ENCODE measurements at places on chromosomes 2 and 18.

- no peak overlapping the region for H3K27ac ChIP-seq
- H3K27me3 ChIP-seq, result no peaks in the 10 kb centered on the region
- no peak for DNase-seq
- no peaks in the 10 kb centered on the region for H3K36me3 ChIP-seq
Observed at GRCh38 chr2:217562871-217563480, 439.8 kb downstream of the TNS1 start.

DNA sequence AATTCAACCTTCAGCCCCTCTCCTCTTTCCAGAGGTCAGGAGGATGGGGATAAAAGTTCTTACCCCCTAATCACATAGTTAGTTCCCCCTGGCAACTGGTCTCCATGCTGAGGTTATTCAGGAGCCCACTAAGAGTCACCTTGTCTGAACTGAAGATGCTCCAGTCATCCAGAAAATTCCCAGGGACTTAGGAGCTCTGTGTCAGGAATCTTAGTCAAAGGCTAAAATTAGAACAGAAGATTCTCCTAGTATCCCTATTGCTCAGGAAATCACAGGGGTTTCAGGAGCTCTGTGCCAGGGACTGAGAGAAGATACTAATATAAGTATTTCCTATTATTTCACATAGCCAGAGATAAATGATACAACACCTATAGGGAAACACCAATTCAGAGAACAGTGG, 37.3 kb upstream of the LONRF2 start:
- H3K27ac ChIP-seq, result no peak overlapping the region
- no peak overlapping the region for H3K4me3 ChIP-seq
- no peak for DNase-seq
- H3K36me3 ChIP-seq, result no peaks in the 10 kb centered on the region
- no peaks in the 10 kb centered on the region for H3K27me3 ChIP-seq

GRCh38 chr2:211881449-211881848, 657.2 kb downstream of the ERBB4 start:
- no peak for DNase-seq
- no peaks in the 10 kb centered on the region for H3K36me3 ChIP-seq
- H3K27ac ChIP-seq, result no peak overlapping the region
- no peaks in the 10 kb centered on the region for H3K27me3 ChIP-seq
- H3K4me1 ChIP-seq, result no peaks in the 10 kb centered on the region
- no peak overlapping the region for H3K4me3 ChIP-seq

GRCh38 chr18:48319801-48320638, 89.2 kb downstream of the ZBTB7C start:
- H3K27me3 ChIP-seq, result no peaks in the 10 kb centered on the region
- no peaks in the 10 kb centered on the region for H3K4me1 ChIP-seq
- DNase-seq, result no peak

DNA sequence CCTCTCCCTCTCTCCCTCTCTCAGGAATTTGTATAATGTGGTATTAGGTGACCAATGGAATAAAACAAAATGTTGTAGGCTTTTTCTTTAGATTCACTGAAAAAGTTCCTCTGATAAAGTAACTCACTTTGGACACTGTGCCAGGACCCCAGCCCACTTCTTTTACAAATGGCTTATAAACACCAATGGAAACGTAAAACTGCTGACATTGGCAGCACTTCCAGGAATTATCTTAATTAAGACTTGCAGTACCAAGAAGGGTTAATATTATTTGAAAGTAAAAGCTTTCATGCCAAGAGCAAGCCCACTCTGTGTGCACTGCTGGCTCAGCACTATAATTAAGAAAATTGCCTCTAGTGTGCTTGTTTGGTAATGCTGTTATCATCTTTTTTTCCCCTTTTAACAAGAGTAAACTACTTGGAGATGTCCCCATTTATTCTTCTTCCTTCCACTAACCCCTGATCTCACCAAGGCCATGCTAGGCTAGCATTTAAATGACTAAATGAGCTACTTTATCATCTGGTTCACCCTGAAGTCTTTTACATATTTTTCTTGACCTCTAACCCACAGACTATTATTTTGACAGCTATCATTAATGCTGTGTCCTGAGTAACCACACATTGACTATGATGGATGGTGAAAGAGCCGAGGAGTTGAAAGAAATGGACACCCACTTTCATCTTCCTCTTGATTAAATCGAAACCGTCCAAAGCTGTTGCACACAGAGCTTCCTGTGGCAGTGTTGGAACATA, 232.2 kb upstream of the ETAA1 start:
- H3K27ac ChIP-seq, result no peak overlapping the region
- H3K4me1 ChIP-seq, result no peaks in the 10 kb centered on the region
- H3K36me3 ChIP-seq, result no peaks in the 10 kb centered on the region

DNA sequence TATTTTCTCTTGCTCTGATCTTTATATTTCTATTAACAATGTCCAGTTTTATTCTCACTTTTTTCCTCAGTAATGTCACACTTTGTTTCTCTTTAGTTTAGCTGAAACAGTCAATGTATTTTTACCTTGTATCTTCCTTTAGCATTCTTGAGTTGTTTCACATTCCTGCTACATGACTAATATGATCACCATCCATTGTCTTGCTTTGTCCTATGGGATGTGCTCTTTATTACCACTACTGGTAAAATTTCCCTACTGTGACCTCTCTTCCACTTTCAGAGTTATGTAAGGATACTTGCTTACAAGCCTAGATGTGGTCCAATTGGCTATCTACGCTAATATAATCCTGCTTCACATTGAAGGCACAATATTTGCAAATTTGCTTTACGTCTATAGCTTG, 457.9 kb downstream of the PIK3C3 start:
- no peaks in the 10 kb centered on the region for H3K27me3 ChIP-seq
- H3K4me3 ChIP-seq, result no peak overlapping the region
- no peaks in the 10 kb centered on the region for H3K4me1 ChIP-seq
- no peak for DNase-seq

DNA sequence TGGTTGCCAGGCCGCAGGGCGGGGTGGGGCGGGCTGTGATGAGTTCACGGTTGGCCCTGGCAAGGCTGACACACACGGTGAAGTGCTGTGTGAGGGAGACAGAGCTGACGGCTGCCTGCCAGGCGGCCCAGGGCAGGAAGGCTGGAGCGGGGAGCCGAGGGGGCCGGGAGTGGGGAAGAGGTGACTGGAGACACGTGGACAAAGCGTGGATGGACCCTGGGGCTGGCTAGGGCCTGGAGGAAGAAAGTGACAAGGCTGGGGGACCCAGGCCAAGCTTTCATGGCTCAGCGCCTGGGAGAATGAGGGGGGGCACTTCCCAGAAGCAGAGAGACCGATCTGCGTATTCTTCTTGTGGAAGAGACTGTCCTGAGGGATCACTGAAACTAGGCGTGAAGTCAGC, 123.2 kb downstream of the DYSF start:
- H3K4me1 ChIP-seq, result no peaks in the 10 kb centered on the region
- no peak overlapping the region for H3K4me3 ChIP-seq
- peak overlapping the region; percentile 6 for H3K27ac ChIP-seq
- no peaks in the 10 kb centered on the region for H3K27me3 ChIP-seq

DNA sequence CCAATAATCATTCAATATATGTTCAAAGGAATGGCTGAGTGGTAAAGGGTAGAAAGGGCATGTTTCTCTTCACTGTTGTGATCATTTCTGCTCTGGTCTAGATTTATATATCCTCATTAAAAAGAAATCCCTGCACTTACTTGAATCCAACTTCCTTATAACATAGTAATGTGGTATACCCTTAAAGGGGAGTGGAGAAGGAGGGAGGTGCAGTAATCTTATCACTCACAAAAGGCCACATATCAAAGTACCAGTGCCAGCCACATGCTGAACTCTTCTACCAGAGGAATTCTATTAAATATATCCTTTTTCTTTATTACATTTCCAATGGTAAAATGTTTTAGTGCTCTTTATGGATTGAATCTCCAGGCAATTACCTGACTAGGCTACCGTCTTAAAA, 3.3 kb downstream of the KATNAL2 start:
- no peak overlapping the region for H3K4me3 ChIP-seq
- DNase-seq, result no peak
- H3K27ac ChIP-seq, result no peak overlapping the region
- H3K36me3 ChIP-seq, result no peaks in the 10 kb centered on the region
- peaks cover 18% of the 10 kb centered on the region for H3K4me1 ChIP-seq

GRCh38 chr2:67877301-67877700, 185.5 kb downstream of the C1D start:
- no peak for DNase-seq
- H3K4me3 ChIP-seq, result no peak overlapping the region
- no peaks in the 10 kb centered on the region for H3K27me3 ChIP-seq
- no peak overlapping the region for H3K27ac ChIP-seq
- H3K36me3 ChIP-seq, result no peaks in the 10 kb centered on the region
- H3K4me1 ChIP-seq, result no peaks in the 10 kb centered on the region

- no peaks in the 10 kb centered on the region for H3K36me3 ChIP-seq
- H3K27ac ChIP-seq, result no peak overlapping the region
- peaks cover 6% of the 10 kb centered on the region for H3K4me1 ChIP-seq
Observed at GRCh38 chr2:191030521-191031154, 16.7 kb upstream of the STAT1 start.

GRCh38 chr18:24741321-24741720, 280.9 kb downstream of the HRH4 start:
- no peak overlapping the region for H3K27ac ChIP-seq
- H3K27me3 ChIP-seq, result no peaks in the 10 kb centered on the region
- DNase-seq, result no peak
- no peaks in the 10 kb centered on the region for H3K36me3 ChIP-seq

DNA sequence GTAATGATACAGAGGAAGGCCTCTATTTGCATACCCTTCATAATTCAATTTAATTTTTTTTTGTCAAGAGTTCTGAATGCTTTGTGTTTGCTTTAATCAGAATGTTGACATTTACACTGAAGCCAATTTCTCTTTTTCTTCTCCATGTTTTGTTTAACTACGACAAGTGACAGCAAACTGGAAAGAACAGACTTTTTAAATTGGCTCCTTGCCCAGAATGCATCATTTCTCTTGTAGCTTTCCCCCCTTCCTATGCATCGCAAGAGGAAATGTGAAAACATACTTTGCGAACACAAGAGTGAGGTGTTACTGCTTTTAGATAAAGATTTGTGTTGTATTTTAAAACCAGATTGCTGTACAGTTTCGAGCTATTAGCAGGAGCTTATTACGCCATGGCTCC, 955.2 kb upstream of the CELF4 start:
- H3K36me3 ChIP-seq, result no peaks in the 10 kb centered on the region
- H3K4me1 ChIP-seq, result no peaks in the 10 kb centered on the region
- no peak for DNase-seq
- no peak overlapping the region for H3K4me3 ChIP-seq

DNA sequence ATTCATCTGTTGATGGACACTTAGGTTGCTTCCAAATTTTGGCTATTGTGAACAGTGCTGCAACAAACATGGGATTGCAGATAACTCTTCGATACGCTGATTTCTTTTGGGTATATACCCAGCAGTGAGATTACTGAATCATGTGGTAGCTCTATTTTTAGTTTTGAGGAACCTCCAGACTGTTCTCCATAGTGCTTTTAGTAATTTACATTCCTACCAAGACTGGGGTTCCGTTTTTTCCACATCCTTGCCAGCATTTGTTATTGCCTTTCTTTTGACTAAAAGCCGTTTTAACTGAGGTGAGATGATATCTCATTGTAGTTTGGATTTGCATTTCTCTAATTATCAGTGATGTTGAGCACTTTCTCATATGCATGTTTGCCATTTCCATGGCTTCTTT, 200.3 kb downstream of the MBD5 start:
- H3K27me3 ChIP-seq, result no peaks in the 10 kb centered on the region
- H3K36me3 ChIP-seq, result no peaks in the 10 kb centered on the region

GRCh38 chr2:143422681-143423080, 293.5 kb downstream of the ARHGAP15 start:
- DNase-seq, result no peak
- H3K4me3 ChIP-seq, result no peak overlapping the region
- H3K27ac ChIP-seq, result no peak overlapping the region

- H3K27me3 ChIP-seq, result no peaks in the 10 kb centered on the region
- no peak for DNase-seq
- no peak overlapping the region for H3K27ac ChIP-seq
- H3K4me3 ChIP-seq, result no peak overlapping the region
Observed at GRCh38 chr18:7079231-7079630, 38.4 kb downstream of the LAMA1 start.

DNA sequence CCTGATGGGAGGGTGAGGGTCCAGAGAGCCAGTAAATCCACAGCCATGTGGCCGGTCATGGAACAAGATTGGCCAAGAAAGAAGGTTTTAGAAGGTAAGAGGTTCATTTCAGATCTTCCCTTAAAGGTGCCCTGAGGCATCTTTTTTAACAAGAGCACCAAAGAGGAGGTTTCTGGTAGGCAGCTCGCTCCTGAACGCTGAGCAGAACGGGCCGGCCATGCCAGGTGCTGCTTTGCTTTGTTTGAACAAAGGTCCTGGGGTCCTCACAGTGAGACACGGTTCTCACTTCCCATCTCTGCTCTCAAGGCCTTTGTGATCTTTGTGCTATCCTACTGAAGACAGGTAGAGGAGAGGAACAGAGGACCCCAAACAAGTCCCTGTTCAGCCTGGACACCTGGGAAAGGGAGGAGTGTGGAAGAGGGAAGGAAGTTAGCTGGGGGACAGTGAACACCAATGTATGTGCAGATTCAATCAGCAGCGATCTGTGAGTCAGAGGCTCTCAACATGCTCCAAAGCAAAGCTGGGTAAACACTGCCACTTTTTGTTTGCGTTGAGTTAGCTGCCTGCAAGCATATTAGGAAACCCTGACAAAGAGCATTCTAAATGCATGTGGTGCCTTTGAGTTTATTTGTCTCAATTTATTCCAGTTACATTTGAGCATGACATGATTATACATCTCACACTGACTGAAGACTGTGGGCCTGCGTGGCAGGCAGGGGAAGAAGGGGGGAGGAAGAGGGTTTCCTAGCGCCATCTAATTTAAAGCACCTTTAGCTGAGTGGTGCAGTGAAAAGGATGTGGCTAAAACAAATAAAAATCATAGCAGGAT, 102.4 kb downstream of the ASB1 start:
- H3K36me3 ChIP-seq, result no peaks in the 10 kb centered on the region
- no peaks in the 10 kb centered on the region for H3K4me1 ChIP-seq
- no peak for DNase-seq
- H3K4me3 ChIP-seq, result no peak overlapping the region

DNA sequence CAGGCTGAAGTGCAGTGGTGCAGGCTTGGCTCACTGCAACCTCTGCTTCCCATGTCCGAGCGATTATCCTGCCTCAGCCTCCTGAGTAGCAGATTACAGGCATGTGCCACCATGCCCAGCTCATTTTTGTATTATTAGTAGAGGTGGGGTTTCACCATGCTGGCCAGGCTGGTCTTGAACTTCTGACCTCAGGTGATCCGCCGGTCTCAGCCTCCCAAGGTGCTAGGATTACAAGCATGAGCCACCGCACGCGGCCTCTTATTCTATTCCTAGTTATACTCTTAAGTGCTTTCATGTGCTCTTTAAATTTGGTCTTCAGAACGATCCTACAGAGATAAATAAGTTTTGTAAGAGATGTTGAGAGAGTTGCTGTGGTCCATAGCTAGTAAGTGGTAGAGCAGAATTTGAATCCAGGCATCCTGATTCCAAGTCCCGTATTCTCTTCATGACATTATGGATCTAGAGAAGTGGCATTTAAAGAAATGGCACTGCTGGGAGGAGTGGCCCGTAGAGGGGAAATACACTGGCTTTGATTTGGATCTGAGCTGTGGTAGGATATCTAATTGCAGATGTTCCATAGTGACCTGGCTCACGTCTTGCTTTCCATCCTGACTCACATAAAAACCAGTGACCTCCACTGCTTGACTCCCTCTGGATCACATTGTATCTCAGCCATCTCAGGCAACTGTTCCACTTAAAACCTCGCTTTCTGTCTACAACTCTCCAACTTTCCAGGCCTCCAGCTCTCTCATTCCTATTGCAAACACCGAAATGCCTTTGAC, 22.8 kb upstream of the ME2 start:
- no peaks in the 10 kb centered on the region for H3K4me1 ChIP-seq
- H3K36me3 ChIP-seq, result no peaks in the 10 kb centered on the region
- H3K4me3 ChIP-seq, result no peak overlapping the region
- DNase-seq, result no peak
- H3K27me3 ChIP-seq, result no peaks in the 10 kb centered on the region

Data from right atrium auricular region (tissue), 2 donors.